NCI-H510A (cell line): ENCODE measurements at places on chromosomes 5 and 9.

DNA sequence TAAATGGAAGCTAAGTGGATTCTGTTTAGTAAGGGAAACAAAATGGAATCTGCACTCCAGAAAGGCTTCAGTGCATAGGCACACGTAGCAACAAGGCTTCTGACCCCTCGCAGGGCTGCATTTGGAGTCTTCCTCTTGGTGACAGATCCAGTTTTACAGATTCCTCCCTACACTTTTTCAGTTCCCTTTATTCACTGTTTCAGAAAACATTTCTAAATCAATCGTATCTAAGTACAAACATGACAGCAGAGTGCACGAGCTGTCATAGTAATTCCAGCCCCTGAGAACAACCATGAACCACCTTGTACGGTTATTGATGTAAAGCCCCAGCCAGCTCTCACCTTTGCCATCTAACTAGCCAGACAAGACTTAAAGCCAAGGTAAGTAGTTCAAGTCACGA lies 491.6 kb downstream of the SEMA5A start:
- no peak for DNase-seq

DNA sequence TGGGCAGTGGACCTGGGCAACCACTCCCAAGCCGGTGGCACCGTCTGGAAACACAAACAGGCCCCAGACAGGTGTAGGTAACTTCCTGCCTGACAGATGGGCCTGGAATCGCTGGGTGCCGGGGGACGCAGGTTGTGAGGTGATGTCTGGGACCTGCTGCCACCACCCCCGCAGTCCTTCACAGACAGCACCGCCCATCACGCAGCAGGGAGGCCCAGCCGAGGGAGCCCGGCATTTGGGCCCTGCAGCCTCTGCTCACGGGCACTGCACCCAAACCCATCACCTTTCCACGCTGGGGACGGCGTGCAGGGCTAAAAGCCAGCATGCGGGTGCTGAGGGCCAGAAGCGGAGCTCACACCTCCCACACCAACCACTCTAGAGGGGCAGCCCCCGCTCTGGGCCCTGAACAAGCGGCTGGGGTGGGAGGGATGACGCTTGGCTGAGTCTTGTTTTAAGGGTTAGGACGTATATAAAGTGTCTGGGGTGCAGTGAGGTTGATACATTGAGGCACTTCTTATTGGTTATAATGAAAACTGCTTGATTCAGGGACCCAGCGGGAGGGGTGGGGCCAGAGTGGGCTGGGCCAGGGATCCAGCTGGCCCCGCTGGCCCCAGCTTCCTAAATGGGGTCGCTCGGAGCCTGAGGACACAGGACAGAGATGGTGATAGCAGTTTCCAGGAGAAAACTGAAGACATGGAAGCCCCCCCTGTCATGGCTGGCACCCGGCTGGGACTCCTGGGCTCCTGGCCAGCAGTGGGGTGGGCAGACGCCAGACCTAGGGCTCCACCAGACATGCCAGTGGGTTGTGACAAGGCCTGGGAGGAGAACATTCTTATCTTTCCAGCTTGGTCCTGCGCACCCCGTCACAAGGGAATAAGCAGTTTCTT lies 11.3 kb downstream of the MYMK start:
- DNase-seq: peak; percentile 58

- DNase-seq: no peak
Measured at GRCh38 chr5:126354012-126354857, 69.0 kb upstream of the GRAMD2B start.

DNA sequence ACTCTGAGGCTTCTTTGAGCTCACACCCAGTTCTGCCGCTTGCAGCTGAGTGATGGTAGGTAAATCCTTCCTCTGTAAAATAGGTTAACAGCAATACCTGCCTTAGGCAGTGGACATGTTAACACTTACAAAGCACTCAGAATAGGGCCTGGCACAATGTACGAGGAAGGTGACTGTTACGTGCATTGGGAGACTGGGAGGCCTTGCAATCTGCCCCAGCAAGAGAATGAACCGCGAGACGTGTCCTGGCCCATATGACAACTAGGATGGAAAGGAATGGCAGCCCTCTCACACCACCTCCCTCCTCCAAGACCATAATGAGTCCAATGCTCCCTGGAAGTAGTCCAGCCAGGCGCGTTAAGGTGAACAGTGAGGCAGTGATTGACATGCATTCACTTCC lies 23.1 kb upstream of the AKNA start:
- DNase-seq: no peak

- DNase-seq: no peak
Measured at GRCh38 chr5:92147798-92148197, 764.7 kb upstream of the ARRDC3 start.

GRCh38 chr9:135136481-135136880 lies 49.0 kb downstream of the OLFM1 start:
- no peak for DNase-seq

DNA sequence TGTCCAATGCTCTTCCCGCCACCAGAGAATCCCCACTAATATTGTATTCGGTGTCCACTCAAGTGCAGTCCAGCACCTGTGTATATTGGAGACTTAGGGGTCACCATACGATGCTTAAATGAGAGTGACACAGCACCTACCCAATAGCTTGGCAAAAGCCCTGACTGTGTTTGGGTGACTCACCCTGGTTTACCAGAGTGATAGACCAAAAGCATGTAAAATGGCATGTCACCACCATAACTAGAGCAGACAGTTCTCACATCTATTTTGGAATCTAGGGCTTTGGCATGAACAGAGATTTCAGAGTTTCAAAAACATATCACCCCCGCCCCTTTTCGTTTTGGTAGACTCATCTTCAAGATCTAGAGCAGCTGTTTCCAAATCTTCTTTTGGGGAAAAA lies 217.3 kb upstream of the RASEF start:
- no peak for DNase-seq

DNA sequence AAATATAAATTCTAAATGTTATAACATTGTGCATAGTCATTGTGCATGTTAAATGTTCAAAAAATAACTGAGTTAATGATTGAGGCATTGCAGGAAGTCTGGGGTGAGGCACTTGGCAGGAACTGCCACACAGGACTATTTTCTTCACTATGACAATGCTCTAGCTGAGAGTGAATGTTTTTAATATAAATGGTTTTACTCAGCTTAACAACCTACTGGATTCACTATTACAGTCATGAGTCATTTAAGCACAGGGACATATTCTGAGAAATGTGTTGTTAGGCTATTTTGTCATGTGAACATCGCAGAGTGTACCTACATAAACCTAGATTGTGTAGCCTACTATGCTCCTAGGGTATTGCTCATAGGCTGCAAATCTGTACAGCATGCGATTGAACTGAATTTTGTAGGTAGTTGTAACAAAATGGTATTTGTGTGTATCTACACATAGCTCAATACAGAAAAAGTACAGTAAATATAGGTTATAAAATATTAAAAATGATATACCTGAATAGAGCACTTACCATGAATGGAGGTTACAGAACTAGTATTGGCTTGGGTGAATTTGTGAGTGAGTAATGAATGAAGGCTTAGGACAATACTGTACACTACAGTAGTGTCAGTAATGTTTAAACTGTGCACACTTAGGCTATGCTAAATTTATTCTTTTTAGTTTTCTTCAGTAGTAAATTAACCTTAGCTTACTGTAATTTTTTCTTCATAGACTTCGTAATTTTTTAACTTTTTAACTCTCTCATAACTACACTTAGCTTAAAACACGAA lies 346.1 kb upstream of the PTGER4 start:
- no peak for DNase-seq

DNA sequence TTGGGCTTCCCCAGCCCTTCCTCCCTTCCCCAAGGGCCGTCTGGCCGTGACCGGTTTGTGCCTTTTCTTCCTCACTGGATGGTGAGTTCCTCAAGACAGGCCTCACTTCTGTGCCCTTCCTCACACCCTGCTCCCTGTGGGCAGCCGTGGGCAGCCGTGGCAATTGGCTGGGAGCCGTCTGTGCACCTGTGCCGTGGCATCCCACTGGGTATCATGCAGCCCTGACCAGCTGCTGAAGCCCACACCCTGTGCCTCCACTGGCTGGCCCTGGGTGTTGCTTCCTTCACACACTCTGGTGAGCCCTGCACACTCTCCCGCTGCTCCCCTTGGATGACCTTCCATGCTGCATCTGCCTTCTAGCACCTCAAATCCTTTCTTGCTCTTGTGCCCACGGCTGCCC lies 100.2 kb downstream of the COL5A1 start:
- no peak for DNase-seq

GRCh38 chr5:136129445-136129844 lies 3.2 kb upstream of the SMAD5 start:
- DNase-seq: no peak

GRCh38 chr9:96241391-96241809 lies 60.6 kb downstream of the HSD17B3 start:
- DNase-seq: no peak

- DNase-seq: no peak
Measured at GRCh38 chr9:134992755-134993124, 75.0 kb upstream of the FCN1 start.
